DMS53 (cell line): ENCODE measurements at places on chromosomes 1 and 21.

DNA sequence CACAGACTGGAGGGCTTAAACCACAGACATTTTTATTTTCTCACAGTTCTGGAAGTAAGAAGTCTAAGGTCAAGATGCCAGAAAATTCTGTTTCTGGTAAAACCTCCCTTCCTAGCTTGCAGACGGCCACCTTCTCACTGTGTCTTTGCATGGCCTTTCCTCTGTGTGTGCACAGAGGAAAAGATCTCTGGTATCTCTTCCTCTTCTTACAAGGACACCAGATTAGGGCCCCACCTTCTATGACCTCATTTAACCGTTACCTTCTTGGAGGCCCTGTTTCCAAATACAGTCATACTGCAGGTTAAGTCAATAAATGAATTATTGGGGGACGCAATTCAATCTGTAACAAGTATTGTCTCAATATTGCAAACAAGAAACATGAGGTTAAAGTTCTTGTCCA lies 63.0 kb upstream of the PRDX6 start:
- no peak for DNase-seq

DNA sequence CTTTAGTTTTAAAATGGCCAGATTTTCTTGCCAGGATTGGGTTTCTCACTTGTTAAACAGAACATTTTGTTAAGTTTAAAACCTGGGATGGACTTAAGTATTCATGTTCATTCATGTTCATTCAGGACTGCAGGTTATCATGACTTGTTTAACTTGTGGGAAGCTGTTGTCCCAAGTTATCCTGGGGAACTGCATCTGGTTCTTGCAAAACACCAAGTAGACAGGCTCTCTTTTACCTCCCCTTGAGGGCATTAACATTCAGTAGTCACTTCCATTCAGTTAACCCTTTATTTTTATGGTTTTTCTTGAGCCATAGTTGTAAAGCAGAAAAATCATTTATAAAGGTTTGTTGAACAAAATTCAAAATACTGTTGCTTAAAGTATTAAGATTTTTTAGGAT lies 8.1 kb downstream of the SOD1 start:
- DNase-seq = no peak

DNA sequence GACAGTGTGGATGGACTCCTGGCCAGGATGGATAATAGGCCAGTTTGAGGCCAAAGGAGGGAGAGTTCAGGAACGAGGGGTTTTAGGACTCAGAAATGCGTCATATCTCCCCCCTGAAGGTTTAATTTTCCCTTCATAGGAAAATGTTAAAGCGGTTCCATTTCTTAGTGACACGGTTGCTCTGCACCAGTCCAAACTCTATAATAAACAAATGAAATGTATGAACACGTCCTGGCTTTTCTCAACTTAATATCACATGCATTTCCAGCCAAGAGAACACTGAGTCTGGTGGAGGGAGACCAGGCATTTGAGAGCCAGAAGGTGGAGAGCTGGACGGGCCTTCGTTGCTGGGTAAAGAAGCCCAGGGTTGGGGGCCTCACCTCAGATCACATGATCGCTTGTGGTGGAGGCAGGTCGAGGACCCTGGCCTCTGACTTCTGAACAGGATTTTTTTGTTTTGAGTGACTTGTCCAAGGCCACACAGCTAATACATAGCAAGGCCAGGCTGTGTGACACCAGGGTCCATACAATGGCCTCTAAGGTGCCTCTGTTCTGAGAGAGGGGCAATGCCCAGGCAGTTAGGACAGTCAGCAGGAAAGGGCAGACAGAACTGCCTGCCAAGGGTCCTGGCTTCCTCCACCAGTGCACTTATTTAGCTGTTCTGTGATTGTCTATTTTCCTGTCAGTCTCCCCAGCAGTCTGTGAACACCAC lies 11.4 kb downstream of the SLC1A7 start:
- no peak for DNase-seq

- DNase-seq = no peak
Observed at GRCh38 chr1:155182052-155182550, 8.5 kb downstream of the TRIM46 start.

- DNase-seq = no peak
Observed at GRCh38 chr21:21188513-21189195, 190.4 kb downstream of the NCAM2 start.

GRCh38 chr1:162367772-162368171 lies 8.9 kb downstream of the SPATA46 start:
- no peak for DNase-seq

GRCh38 chr1:63423649-63424048 lies 56.2 kb downstream of the ALG6 start:
- DNase-seq = no peak

- peak; percentile 40 for DNase-seq
Observed at GRCh38 chr1:229248821-229249817, 21.8 kb upstream of the RAB4A start.

DNA sequence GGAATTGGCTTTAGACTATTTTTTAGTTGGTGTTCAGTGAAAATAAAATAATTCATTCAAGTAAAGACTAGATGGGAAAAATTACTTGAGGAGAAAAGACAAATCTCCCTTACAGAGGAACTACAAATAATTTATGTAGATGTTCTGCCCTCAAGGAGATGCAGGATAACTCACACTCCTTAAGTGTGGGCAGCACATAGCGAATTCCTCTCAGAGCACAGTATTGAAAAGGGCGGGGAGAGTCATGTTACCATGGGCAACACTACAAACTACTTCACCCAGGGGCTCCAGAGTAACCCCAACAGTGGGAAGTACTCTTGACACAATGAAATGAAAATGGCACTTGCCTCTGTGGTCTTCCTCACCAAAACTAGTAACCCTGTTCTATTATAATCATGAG lies 20.6 kb upstream of the LAMC2 start:
- DNase-seq = no peak
